Hematopoietic multipotent progenitor cell treated with erythropoietin and hydrocortisone succinate and interleukin-3 and kit ligand, for 15 days (in vitro differentiated cells): ENCODE measurements at places on chromosomes 3 and 15.

GRCh38 chr3:43723121-43723734, 32.5 kb downstream of the ABHD5 start:
- DNase-seq = no peak

GRCh38 chr3:17398959-17399551, 343.4 kb downstream of the TBC1D5 start:
- no peak for DNase-seq

- no peak for DNase-seq
Observed at GRCh38 chr3:58646503-58646902, 20.1 kb downstream of the FAM3D start.

GRCh38 chr3:107916171-107916570, 174.7 kb downstream of the CD47 start:
- no peak for DNase-seq

DNA sequence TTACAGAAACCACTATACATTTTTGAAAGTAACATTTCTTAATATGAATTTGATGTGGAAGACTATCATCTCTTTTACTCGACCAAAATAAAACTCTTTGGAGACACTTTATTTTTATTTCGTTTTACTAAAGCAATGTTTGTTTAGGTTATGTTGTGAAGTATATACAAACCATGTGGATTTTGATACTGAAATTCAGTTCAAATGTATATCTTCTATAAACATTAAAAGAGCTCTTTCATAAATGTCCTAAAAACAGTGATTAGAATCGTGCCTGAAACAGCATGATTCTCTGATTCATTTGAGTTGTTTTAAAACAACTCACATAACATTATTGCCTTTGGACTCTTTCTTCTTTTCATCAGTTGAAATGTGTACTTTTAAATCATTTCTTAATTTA, 373.7 kb upstream of the GOLIM4 start:
- no peak for DNase-seq

GRCh38 chr15:81421461-81421860, 47.4 kb upstream of the TMC3 start:
- no peak for DNase-seq

- DNase-seq = no peak
Observed at GRCh38 chr3:147015334-147015733, 391.0 kb downstream of the ZIC4 start.

GRCh38 chr3:148705314-148705713, 7.6 kb downstream of the AGTR1 start:
- no peak for DNase-seq

DNA sequence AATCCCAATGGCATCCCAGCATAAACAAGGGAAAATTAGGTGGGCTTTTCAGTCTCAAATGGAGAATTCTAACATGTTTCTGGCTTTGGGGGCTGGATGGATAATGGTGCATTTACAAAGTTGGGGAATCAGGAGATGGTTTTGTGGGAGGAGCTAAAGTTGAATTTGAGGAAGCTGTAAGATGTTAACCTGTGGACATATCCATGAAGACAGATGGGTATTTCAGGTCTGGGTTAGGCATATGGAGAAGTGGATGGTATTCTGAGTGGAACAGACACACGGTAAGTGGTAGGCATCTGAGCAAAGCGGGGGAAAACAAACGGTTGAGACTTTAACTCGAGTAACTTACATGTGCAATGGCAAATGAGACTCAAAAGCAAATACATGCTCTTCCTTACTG, 1.7 kb upstream of the LMLN start:
- no peak for DNase-seq

- no peak for DNase-seq
Observed at GRCh38 chr3:130374033-130374432, 28.6 kb downstream of the COL6A5 start.

- DNase-seq = no peak
Observed at GRCh38 chr3:107076946-107077345, 300.3 kb upstream of the CCDC54 start.

- DNase-seq = no peak
Observed at GRCh38 chr3:148147903-148148302, 549.8 kb upstream of the AGTR1 start.

GRCh38 chr3:49781415-49782199, 4.7 kb downstream of the IP6K1 start:
- no peak for DNase-seq
